Iris pigment epithelial cell (primary cell): ENCODE measurements at places on chromosomes 4 and X.

DNA sequence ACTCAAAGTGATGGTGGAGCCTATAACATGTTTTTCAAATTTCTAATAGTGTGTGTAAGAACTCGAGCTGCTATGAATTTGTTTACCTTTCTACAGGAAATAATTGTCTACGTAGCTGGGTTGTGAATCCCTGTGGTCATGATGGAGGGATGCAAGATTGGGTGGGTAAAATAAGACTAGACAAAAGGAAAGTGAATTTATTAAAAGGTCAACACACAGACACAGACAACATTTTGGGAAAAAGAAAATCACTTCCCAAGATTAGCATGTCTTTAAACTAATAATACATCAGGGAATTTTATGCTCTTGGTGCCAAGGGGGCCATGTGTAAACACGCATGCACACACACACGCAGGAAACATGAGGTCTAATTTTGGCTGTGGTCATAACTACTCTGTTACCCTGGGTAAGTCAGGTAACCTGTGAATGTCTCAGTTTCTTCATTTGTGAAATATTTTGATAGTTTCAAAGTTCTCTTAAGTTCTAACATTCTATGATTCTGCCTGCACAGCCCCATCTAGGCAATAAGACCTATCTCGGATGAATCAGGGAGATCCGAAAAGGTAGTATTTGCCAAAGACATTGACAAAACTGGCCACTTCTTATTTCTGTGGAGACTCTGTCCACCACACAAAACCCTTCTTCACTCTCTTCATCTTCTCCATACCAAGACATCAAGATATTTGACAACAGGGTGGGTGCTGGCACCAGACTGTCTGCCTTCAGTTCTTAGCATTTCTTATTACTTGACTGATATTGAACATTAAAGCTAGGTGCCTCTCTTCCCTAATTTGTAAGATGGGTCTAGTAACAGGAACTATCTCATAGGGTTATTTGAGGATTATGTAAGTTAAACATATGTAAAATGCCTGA lies 1.6 kb upstream of the UNC5C start:
- no peak for DNase-seq

DNA sequence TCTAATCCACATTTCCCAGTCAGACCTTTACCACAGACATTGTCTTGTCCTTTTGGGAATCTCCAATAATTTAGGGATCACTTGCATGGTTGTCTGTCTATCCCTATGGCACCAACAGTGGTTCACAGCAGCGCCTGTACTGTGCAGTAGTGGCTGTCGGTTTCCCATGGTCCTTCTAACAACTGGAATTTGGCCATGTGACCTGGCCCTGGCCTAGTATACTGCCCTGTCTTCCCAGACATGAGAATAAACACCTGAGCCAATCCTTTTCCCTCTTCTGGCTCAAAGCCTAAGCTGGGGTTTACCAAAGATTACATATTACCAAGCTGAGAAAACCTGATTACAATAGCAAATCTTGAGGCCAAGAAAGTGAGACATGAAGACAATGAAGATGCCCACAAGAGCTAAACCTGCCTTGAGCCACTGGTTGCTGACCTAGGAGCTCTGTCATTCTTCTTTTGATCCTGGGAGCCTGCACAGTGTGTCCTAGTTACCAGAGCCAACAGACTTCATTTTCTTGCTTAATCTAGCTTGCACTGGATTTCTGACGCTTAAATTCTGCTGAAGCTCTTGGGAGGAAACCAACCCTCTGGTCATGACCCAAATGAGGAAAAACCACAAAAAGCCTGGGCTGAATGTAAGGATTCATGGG lies 92.1 kb downstream of the SCD5 start:
- peak; percentile 17 for DNase-seq

DNA sequence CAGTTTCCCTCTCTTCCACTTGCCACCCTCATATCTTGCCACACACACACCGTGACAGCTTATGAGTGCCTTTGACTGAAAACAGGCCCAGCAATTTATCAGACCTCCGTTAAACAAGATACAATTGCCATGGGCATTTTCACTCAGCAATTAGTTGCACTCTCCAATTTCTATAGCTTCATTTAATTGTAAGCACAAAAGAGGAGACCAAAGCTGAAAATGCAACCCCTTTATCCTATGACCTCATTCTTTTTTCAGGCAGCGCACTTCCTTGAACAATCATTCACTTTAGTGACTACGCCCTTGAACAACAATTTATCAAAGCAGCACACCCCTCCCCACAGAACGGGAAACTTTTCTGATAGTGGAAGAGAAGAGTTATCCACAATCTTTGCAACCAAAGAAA lies 4.1 kb downstream of the POF1B start:
- DNase-seq = no peak

DNA sequence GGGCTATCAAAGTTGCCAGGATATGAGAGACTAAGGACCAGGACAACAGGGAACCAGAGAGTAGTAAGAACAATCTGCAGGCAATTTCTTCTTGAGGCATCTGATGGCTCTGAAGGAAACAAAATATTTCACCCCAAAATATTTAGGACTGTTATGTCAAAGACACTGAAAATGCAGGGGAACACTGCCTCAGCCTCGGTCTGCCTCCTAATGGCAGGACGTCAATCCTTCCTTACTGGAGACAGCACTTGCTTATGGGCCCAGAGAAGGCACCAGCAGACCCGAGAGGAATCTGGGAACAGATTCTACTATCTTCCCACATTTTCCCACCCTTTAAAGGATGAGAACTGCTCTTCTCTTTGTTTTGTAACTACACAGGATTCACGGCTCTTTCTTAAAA lies 23.3 kb downstream of the RNF150 start:
- no peak for DNase-seq

GRCh38 chr4:62470421-62470983 lies 1270.4 kb downstream of the ADGRL3 start:
- DNase-seq = no peak

- no peak for DNase-seq
Observed at GRCh38 chr4:62816566-62816965, 1592.7 kb downstream of the TECRL start.
